ENCODE measurements at places on chromosomes 2 and 18.

DNA sequence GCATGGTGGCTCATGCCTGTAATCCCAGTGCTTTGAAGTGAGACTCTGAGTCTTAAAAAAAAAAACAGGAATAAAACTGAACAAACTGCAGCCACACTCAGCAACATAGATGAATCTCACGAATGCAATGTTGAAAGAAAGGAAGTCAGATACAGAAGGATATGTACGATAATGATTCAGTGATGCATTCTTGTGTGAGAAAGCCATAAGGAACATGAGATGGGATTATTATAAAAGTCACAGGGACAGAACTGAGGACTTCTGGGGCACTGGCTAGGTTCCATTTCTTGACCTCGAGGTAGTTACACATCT, 56.9 kb upstream of the SMAD2 start:
- DNase-seq = no peak

- DNase-seq = no peak
These were observed 88.5 kb upstream of the RBBP8 start for GRCh38 chr18:22844628-22845027.

- DNase-seq = no peak
These were observed 43.6 kb upstream of the AGPS start for GRCh38 chr2:177348733-177349693.

DNA sequence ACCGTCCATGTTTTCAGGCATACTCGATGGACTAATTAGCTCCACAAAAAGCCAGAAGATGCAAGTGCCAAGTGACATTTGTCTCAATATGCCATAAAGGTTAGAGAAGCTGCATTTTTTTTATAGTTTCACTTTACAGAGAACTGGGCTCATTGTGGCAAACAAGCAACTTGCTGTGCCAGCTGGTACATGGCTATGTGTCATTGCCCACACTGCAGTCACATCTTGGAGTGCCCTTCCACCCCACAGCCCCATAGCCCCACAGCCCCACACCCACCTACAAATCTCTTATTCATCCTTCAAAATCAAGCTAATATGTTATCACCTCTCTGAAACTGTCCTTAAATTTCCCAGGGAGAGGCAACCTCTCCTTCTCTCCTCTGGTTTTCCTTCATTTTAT, 451.9 kb downstream of the ARHGAP15 start:
- no peak for DNase-seq

- peak; percentile 76 for DNase-seq
These were observed 163.6 kb upstream of the RBMS1 start for GRCh38 chr2:160657196-160657595.

GRCh38 chr18:63725682-63726480, 23.1 kb downstream of the SERPINB11 start:
- no peak for DNase-seq

GRCh38 chr18:13566941-13567746, 159.2 kb downstream of the FAM210A start:
- DNase-seq = no peak

GRCh38 chr2:173357346-173357745, 2.7 kb downstream of the CDCA7 start:
- DNase-seq = no peak

GRCh38 chr2:181621779-181622490, 35.0 kb downstream of the CERKL start:
- DNase-seq = no peak

DNA sequence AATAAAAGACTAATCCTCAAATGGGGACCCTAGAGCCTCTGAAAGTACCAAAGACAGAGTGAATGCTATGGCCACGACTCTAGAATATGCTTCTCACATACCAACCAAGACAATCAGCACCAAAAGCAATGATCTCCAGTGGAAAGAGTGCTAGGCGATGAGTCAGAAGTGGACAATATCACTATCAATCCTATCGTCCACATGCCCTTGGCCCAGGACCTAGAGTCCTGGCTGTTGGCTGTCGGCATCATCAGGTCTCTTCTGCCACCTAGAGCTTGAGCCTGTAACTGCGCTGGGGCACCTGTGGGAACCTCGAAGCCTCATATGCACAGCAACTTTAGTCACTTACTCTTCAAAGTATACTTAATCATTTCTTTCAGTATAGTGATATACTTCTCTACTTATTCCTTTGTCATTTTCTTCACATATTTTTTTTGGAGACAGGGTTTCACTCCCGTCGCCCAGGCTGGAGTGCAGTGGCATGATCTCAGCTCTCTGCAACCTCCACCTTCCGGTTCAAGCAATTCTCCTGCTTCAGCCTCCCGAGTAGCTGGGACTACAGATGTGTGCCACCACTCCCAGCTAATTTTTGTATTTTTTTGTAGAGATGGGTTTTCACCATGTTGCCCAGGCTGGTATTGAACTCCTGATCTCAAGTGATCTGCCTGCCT, 29.7 kb downstream of the NOL10 start:
- peak; percentile 50 for DNase-seq

DNA sequence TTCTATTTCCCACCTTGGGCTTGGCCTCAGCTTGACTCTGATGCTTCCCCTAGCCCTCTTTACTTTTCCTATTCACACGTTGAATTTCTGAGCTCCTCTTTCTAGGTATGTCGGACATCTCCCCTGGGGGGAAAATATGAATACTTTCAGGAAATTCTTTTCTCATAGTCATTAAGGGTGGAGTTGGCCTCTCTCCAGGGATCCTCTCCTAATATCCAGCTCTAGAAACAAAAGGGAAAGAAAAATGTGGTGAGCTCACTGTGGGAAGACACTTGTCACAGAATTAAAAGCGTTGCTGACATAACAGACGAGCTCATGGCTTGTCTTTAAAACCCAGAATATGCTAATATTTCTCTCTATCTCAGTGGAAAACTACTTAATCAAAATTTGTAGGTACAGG, 132.7 kb upstream of the MEX3C start:
- DNase-seq = no peak

- DNase-seq = no peak
These were observed 8.5 kb upstream of the LYPD1 start for GRCh38 chr2:132678483-132678882.

DNA sequence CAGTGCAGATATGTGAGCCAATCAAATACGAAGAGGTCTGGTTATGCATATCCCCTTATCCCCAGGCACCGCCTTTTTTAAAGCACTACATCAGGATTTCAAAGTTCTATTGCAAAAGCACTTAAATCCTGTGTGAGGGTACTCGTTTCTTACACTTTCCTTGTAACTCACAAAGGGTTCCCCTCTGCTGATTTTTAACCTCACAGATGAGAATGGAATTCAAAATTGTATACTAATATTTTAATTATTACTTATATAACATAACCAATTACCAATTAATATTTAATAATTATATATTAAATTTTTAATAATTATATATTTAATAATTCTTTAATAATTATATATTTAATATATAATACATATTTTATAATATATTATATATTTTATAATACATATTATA, 126.2 kb upstream of the MAPRE2 start:
- no peak for DNase-seq

GRCh38 chr2:62964671-62965070, 86.0 kb upstream of the OTX1 start:
- DNase-seq = no peak

DNA sequence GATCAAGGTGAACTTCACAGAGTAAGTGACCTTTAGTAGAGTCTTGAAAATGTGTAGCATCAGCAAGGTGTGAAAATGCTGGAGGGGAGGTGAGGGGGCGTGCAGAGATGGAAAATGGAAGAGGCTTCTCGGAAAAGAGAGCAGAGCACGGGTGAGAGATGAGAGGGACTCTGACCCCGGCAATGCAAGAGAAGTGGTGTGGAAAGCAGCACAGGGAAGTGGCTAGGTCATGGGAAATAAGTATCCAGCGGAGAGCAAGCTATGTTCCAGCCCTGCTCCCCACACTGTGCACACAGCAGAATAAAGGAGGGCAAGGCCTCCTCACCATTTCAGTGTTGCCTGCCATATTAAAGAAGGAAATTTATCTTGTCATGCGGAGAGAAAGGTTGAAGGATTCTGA, 241.7 kb upstream of the DOK6 start:
- no peak for DNase-seq

- no peak for DNase-seq
These were observed 724 bp downstream of the NMS start for GRCh38 chr2:100470898-100471514.

GRCh38 chr2:227414846-227415245, 27.1 kb upstream of the SCYGR1 start:
- no peak for DNase-seq

DNA sequence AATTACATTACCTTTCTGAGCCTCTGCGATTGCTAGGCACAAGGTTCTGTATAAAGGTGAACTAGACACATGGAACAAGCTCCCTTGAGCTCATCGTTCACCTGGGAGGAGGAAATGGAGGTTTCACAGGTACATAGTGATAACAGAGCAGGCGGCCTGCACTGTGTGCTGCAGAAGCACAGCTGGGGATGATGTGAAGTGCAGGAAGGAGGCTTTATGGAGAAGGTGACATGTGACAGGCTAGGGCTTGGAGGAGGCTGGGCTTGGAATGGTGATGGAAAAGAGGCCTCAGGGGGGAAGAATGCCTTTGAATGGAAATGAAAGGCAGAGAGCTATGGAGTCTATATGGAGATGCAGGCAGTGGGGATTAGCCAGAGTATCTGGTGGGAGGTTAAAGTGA, 22.9 kb downstream of the MARCHF4 start:
- no peak for DNase-seq

- no peak for DNase-seq
These were observed 60.2 kb downstream of the CHRNA1 start for GRCh38 chr2:174704061-174704460.

- DNase-seq = no peak
These were observed 302.1 kb downstream of the ARHGAP15 start for GRCh38 chr2:143431316-143431715.

- no peak for DNase-seq
These were observed 28.3 kb upstream of the OTOS start for GRCh38 chr2:240168546-240169361.

GRCh38 chr2:104656571-104657163, 197.2 kb upstream of the POU3F3 start:
- no peak for DNase-seq

DNA sequence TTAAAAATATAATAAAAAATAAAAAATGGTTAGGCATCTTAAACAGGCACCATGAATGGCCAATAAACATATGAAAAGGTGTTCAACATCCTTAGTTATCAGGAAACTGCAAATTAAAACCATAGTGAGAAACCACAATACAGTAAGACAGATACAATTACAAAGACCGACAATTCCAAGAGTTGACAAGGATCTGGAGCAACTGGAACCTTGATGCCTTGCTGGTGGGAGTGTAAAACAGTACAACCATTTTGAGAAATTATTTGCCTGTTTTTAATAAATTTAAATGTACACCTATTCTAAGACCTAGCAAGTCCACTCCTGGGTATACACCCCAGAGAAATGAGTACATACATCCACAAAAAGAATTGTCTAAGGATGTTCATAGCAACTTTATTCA, 49.1 kb downstream of the NGEF start:
- DNase-seq = no peak

DNA sequence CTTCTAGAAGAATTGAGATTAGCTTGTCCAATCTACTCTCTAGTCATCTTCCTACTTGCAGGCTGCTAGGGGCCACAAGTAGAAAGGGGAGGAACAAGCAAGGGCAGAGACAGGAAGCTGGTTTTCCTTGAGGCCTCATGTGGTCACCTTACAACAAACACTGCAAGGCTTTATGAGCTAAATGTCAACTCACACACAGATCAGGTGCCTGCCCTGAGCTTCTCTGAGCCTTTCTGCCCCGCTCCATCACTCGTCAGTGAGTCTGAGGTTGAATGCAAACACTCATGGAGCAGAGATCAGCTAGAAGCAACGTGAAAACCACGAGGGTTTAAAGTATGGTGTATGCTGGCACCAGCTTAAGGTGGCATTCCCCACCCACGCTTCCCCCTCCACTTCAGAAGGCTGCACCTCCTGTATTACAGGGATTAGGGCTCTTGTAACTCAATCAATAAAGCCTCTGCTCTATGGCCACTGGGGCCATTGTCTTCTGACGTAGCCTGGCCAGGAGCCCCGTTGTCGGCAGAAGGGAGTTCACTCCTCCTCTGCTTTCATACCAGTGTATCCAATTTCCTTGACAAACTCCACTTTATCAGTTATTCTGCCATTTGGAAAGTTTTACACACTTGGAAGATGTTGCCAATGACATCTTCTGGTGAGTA, 5.4 kb upstream of the CRYGC start:
- no peak for DNase-seq

GRCh38 chr2:139031722-139032121, 251.5 kb upstream of the NXPH2 start:
- no peak for DNase-seq

DNA sequence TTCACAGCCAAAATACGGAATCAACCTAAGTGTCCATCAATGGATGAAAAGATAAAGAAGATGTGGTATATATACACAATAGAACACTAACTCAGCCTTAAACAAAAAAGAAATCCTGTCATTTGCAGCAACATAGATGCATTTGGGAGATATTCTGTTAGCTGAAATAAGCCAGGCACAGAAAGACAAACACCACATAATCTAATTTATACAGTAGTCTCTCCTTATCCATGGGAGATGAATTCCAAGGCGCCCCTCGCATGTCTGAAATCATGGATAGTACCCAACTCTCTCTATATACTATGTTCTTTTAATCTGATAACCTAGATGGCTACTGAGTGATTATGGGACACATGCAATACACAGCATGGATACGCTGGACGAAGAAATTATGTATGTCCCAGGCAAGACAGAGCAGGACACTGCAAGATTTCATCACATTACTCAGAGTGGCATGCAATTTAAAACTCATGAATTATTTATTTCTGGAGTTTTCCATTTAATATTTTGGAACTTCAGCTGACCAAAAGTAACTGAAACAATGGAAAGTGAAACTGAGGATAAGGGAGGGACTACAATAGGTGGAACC, 39.5 kb downstream of the ORC4 start:
- DNase-seq = no peak

DNA sequence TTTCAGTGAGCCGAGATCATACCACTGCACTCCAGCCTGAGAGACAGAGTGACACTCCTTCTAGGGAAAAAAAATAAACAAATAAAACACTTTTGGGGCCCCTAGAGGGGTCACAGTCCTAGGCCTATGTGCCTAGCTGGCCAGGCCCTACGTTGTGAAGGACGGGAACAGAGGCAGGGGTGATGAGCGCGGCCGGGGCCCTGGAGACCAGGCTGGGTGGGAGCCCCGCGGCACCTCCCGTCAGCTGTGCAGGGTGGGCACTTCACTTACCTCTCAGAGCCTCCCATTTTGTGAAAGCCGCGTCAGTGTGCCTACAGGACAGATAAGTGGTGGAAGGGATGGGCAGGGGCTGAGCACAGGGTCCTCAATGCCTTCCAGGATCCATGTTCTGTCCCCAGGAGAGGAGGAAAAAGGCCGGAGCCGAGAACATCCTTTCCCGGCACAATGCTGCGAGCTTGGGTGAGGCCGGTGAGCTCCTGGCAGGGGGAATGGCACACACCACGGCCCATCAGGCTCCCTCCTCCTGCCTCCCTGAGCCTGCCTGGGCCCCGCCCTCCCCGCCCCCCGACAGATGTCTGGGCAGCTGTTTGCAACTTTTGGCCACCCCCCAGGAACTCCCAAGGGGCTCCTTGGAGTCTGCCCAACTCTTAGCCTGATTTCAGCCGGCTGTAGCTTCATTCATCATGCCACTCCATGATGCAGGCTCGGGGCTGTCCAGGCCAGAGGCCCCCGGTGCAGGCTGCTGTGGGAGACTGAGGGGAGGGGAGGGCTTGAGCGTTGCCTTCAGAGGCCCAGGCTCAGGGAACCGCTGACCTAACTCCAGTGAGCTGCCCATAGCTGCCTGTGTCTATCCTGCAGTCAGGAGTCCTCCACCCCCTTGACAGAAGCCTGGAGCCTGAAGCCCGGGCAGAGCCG, 196.5 kb downstream of the TFCP2L1 start:
- DNase-seq = no peak

GRCh38 chr2:10700078-10700803, 10.5 kb upstream of the NOL10 start:
- DNase-seq = no peak
